ENCODE measurements at places on chromosomes 7 and 10.

DNA sequence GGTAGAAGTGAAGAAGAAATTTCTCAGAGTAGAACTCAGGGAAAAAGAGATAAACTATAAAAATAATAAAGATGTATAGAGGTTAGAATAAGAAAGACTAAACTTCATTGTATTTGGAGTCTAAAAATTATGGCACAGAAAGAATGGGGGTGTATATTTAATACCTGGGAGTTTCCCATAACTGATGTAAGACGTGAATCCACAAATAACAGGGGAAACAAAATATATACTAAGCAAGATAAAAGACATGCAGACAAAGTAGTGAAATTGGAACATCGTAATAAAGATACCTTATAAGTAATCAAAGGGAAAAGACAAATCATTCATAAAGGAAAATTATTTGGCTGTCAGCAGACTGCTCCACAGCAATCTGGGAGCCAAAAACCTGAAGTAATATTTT lies 62.8 kb downstream of the HECTD2 start:
- H3K4me3 ChIP-seq, result no peak overlapping the region
- H3K4me1 ChIP-seq, result no peaks in the 10 kb centered on the region
- H3K36me3 ChIP-seq, result no peaks in the 10 kb centered on the region
- no peaks in the 10 kb centered on the region for H3K27me3 ChIP-seq
- no peak for DNase-seq

- peaks cover 6% of the 10 kb centered on the region for H3K4me1 ChIP-seq
- no peaks in the 10 kb centered on the region for H3K36me3 ChIP-seq
- no peaks in the 10 kb centered on the region for H3K27me3 ChIP-seq
- no peak overlapping the region for H3K4me3 ChIP-seq
- no peak overlapping the region for H3K27ac ChIP-seq
- no peak for DNase-seq
These were observed 30.8 kb downstream of the ZNF438 start for GRCh38 chr10:31000867-31001266.

DNA sequence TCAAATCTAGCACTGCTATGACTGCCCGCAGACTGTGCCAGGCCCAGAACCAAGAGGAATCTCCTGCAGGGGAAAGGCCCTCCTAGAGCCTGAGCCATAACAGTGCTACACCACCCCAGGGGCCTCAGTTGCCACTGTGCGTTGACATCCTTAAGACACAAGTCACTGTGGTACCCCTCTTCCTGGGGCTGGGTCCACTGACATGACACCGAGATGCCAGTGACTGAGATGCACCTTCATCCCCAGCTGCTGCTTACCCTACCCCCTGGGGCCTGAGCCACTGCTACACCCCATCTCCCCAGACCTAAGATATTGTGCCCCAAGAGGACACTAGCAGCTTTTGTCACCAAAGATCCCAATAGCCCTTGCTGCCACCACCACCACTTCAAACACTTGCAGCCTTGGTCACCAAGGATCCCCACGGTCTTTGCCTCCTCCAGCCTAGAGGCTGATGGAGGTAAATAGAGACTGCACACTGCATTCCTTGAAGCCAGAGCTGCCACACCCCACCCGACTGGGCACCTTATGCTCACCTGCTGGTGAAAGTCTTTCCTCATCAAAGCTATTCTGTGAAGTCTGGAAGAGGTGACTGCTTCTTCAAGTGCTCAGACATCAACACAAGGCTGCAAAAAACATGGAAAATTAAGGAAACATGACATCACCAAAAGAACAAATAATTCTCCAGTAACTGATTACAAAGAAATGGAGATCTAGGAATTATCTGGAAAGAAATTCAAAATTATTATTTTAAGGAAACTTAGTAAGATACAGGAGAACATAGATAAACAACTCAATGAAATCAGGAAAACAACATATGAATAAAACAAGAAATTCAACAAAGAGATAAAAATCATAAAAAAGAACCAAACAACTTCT lies 40.4 kb upstream of the SHH start:
- no peaks in the 10 kb centered on the region for H3K27me3 ChIP-seq
- no peak overlapping the region for H3K4me3 ChIP-seq
- no peak overlapping the region for H3K27ac ChIP-seq
- no peaks in the 10 kb centered on the region for H3K36me3 ChIP-seq
- no peak for DNase-seq

DNA sequence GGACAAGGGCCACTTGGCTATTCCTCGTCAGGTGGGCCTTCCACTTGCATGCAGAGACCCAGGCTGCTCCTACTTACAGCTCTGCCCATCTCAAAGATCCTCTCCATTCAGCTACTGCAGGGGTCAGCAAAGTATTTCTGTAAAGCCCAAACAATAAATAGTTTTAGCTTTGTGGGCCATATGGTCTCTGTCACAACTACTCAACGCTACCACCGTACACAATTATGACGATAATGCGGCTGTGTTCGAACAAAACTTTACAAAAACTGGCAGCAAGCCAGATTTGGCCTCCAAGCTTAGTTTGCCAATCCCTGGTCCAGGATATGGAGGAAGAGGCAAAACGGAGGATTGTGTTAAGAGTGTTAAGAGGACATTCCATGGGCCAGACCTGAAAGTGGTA lies 12.8 kb downstream of the RAB11FIP2 start:
- H3K4me3 ChIP-seq, result no peak overlapping the region
- DNase-seq, result no peak
- H3K27ac ChIP-seq, result no peak overlapping the region
- H3K27me3 ChIP-seq, result no peaks in the 10 kb centered on the region
- no peaks in the 10 kb centered on the region for H3K36me3 ChIP-seq

DNA sequence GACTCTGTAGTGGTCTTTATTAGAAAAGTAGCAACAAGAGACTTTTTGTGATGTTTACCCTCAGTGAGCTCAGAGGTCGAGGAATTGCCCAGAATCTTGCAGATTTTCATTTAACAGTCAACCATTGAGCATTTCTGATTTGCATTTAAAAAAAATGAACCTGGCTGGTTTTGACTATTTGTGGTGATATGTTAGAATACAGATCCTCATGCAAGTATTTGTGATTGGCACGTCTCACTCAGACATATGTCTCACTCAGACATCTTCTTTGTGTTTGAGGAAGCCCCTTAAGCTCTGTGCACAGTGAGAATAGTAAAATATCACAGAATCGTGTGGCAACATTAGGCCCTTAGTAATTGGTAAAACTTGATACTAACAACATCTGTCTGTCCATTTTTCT lies 113.2 kb downstream of the SND1 start:
- H3K27me3 ChIP-seq, result no peaks in the 10 kb centered on the region
- H3K27ac ChIP-seq, result no peak overlapping the region
- no peak for DNase-seq
- no peak overlapping the region for H3K4me3 ChIP-seq
- H3K4me1 ChIP-seq, result no peaks in the 10 kb centered on the region

Data from naive thymus-derived CD4-positive, alpha-beta T cell (primary cell).